ENCODE measurements at places on chromosomes 3 and 15.
A peak's percentile ranks its signal among the peaks of the same experiment; 100 is the strongest.

- H3K36me3 ChIP-seq: no peaks in the 10 kb centered on the region
- peaks cover 7% of the 10 kb centered on the region for H3K27me3 ChIP-seq
- DNase-seq: no peak
- H3K27ac ChIP-seq: no peak overlapping the region
Observed at GRCh38 chr3:98032265-98032664, 2.9 kb downstream of the GABRR3 start.

DNA sequence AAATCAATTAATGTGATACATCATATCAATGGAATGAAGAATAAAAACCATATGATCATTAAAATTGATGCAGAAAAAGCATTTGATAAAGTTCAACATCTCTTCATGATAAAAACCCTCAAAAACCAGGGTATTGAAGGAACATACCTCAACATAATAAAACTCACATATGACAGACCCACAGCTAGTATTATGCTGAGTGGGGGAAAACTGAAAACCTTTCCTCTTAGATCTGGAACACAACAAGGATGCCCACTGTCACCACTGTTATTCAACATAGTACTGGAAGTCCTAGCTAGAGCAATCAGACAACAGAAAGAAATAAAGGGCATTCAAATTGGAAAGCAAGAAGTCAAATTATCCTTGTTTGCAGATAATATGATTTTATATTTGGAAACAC is 30.5 kb downstream of the CCK start:
- no peak for DNase-seq
- no peaks in the 10 kb centered on the region for H3K4me1 ChIP-seq
- no peak overlapping the region for H3K27ac ChIP-seq
- no peaks in the 10 kb centered on the region for H3K27me3 ChIP-seq
- H3K4me3 ChIP-seq: no peak overlapping the region

DNA sequence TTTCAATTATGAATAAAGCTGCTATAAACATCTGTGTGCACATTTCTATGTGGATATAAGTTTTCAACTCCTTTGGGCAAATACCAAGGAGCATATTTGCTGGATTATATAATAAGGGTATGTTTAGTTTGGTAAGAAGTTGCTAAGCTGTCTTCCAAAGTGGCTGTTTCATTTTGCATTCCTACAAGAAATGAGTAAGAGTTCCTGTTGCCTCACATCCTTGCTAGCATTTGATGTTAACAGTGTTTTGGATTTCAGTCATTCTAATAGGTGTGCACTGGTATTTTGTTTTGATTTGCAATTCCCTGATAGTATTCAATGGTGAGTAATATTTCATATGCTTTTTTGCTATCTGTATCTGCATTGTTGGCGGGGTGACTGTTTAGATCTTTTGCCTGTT is 120.7 kb upstream of the MDFIC2 start:
- no peaks in the 10 kb centered on the region for H3K36me3 ChIP-seq
- no peak overlapping the region for H3K27ac ChIP-seq
- no peaks in the 10 kb centered on the region for H3K27me3 ChIP-seq
- DNase-seq: no peak
- no peak overlapping the region for H3K4me3 ChIP-seq

DNA sequence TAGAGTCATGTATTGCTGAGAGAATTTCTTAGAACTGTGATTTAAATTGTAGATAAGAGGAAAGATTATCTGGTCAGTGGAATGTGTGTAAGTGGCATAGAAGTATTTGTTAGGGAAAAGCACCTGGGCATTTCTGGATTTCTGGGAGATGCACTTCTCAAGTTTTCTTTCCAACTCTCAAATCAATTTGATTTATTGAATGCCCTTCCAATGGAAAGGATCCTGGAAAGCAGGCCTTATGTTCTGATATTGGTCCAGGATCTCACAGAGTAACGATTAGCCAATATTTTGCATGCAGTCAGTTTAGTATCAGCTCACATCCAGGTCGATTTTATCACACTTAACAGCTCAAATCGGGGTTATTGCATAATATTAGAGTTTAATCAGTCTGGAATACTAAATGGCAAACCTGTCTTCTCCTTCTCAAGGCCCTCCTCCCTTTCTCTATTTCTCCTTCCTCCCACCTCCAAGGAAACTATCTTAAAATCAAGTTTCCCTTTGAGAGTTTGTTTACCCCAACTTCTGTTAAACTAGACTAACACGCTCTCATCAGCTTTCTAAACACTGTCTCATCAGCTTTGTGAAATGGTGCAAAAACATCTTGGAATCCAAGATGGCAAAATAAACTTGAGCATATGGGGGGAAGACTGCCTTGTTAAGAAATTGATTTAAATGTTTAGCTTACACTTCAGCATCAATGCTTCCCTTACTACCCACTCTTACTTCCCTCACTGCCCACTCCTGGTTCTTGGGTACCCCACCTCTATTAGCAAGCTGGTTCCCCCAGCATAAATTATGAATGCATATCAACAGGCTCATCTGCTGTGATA is 9.5 kb downstream of the SOX2 start:
- H3K4me3 ChIP-seq: no peak overlapping the region
- H3K27me3 ChIP-seq: peaks cover 99% of the 10 kb centered on the region
- no peak overlapping the region for H3K27ac ChIP-seq
- no peaks in the 10 kb centered on the region for H3K4me1 ChIP-seq
- no peaks in the 10 kb centered on the region for H3K36me3 ChIP-seq

GRCh38 chr15:90934256-90934948 is 683 bp upstream of the UNC45A start:
- H3K27me3 ChIP-seq: no peaks in the 10 kb centered on the region
- DNase-seq: peak; percentile 83
- peak overlapping the region; percentile 93 for H3K4me3 ChIP-seq
- H3K27ac ChIP-seq: peak overlapping the region; percentile 91
- H3K4me1 ChIP-seq: peaks cover 14% of the 10 kb centered on the region

DNA sequence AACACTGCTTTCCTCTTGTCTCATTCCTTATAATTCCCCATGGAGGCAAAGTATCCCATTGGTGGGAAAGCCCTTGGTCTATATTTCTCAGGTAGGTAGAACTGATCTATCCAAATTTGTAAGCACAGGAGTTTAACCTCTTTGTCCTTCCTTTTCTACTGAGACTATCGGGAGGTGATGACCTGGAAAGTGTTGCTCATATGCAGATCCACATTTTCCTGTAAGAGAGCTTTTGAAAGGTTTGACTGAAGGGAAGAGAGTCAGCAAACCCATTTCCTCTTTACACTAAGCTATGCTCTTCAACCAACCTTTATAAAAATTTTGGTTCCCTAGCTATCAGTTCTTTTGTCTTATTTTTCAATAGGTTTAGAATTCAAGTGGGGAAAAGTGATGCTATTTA is 200.7 kb downstream of the TIGIT start:
- no peak for DNase-seq
- H3K27me3 ChIP-seq: no peaks in the 10 kb centered on the region
- no peaks in the 10 kb centered on the region for H3K4me1 ChIP-seq
- no peaks in the 10 kb centered on the region for H3K36me3 ChIP-seq
- H3K4me3 ChIP-seq: no peak overlapping the region

GRCh38 chr3:55330756-55331155 is 156.3 kb downstream of the WNT5A start:
- no peak overlapping the region for H3K27ac ChIP-seq
- no peak overlapping the region for H3K4me3 ChIP-seq
- H3K4me1 ChIP-seq: no peaks in the 10 kb centered on the region
- no peak for DNase-seq
- no peaks in the 10 kb centered on the region for H3K27me3 ChIP-seq

Data from breast epithelium (tissue), 4 donors.